ENCODE measurements at places on chromosomes 11 and 22. TPM values are rescaled to one million over a fixed set of nuclear protein-coding genes. Genes with fewer than 3 reads are reported as not detected.

The TMEM191C gene
- 4.4 TPM for total RNA-seq

The PRR5L gene
- total RNA-seq = 4.1 TPM

The NAALADL1 gene
- total RNA-seq = 2.2 TPM

The CHST1 gene
- 15.3 TPM for total RNA-seq

The TRIM49B gene
- not detected for total RNA-seq

The PAK1 gene
- total RNA-seq = 98.0 TPM

The HBE1 gene
- total RNA-seq = 3.8 TPM

The SHISA8 gene
- not detected for total RNA-seq

The NFAM1 gene
- total RNA-seq = 0.94 TPM

The IGLL5 gene
- total RNA-seq = not detected

The CCDC87 gene
- 0.63 TPM for total RNA-seq

The BARX2 gene
- total RNA-seq = not detected

The SGSM1 gene
- total RNA-seq = 18.2 TPM

The CRYBB2 gene
- not detected for total RNA-seq

The MMP27 gene
- total RNA-seq = not detected

The IL10RA gene
- 1.6 TPM for total RNA-seq

The OR6T1 gene
- not detected for total RNA-seq

The OR2D2 gene
- total RNA-seq = 2.2 TPM

The VWA5A gene
- 4.1 TPM for total RNA-seq

The OOSP2 gene
- not detected for total RNA-seq

The C11orf86 gene
- not detected for total RNA-seq

The ARRB1 gene
- 70.4 TPM for total RNA-seq

The TMEM138 gene
- total RNA-seq = 43.2 TPM

The TENM4 gene
- 192 TPM for total RNA-seq

The WT1 gene
- total RNA-seq = not detected

The CATSPER1 gene
- total RNA-seq = not detected

The PAMR1 gene
- 0.94 TPM for total RNA-seq

The CRYBB3 gene
- total RNA-seq = not detected

The OSBP2 gene
- 62.3 TPM for total RNA-seq

The OR52H1 gene
- 3.8 TPM for total RNA-seq

The ZNF215 gene
- total RNA-seq = 6.3 TPM

The A4GALT gene
- 0.94 TPM for total RNA-seq

The NRXN2 gene
- total RNA-seq = 315 TPM

The SYTL2 gene
- 7.2 TPM for total RNA-seq

The FAM180B gene
- not detected for total RNA-seq

The MUC15 gene
- not detected for total RNA-seq

The PLEKHB1 gene
- total RNA-seq = 5.9 TPM

The MUC6 gene
- total RNA-seq = not detected

The MS4A15 gene
- total RNA-seq = not detected

Measured in parietal lobe (tissue), 2 donors.